ENCODE measurements at places on chromosomes 1 and 21.

- no peak for DNase-seq
Measured at GRCh38 chr1:178352790-178353416, 143.9 kb downstream of the CLEC20A start.

GRCh38 chr1:149923626-149924025 lies 4.0 kb downstream of the SF3B4 start:
- DNase-seq, result no peak

DNA sequence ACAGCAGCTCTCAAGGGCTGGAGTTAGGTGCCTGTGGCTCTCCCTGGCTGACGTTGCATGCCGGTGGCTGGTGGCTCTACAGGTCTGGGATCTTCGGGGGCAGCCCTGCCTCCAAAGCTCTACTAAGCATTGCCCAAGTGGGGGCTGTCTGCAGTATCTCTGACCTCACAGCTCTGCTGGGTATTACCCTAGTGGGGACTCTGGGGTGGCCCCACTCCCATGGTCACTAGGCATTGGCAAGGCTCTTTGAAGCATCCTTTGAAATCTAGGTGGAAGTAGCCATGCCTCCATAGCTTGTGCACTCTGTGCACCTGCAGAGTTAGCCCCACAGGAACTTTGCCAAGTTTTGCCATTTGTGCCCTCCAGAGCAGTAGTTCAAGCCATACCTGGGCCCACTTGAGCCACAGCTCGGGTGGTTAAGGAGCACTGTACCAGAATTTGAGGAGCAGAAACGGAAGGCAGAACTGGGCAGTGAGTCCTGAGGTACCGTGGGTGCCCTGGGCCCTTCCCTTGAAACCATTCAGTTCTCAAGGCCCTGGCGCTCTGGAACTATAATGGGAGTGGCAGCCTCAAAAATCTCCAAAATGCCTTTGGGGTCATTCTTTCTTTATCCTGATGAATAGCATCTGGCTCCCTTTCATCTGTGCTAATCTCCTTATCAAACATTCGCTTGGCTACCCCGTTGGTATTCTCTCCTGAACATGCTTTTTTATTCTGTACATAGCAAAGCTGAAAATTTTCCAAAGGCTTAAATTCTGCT lies 15.4 kb downstream of the GJA4 start:
- DNase-seq, result no peak

GRCh38 chr1:48652334-48652733 lies 124.4 kb downstream of the BEND5 start:
- no peak for DNase-seq

GRCh38 chr1:245484176-245484575 lies 329.4 kb downstream of the KIF26B start:
- DNase-seq, result no peak

DNA sequence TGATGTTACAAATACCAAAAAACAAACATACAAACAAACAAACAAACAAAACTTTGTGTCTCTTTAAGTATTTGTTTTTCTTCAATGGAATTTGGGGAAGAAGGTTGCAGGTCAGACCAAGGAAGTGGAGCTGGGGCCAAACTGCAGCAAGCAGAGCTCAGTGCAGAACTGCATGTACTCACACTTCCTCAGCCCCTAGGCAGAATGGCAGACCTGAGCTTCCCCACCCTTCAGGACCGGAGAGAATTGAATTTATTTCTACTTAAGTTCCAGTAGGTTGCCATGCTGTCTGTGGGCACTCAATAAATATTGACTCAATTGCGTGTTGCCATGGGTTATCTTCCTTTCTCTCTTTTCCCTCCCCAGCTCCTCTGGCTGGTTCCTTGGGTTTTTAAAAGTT lies 173.6 kb downstream of the PTGER3 start:
- DNase-seq, result no peak

DNA sequence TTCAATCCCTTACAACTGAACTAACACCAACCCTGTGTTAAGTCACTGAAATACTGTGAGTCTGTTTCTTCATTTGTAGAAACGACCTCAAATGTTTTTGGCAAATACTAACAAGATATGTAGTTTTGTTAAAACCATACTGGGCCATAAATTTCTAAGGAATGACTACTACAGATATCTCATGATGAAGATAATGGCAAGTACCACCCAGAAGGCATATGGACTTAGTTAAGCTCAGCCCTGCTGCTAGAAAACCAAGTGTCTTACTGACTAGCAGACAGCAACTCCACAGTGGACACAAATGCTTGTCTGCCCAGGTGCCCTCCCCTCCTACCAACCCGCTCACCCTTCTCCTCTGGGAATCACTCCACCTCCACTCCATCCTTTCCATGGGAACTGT lies 44.5 kb upstream of the BMP8B start:
- DNase-seq, result no peak

Measured in retinal pigment epithelial cell (primary cell).